Mucosa of gallbladder (tissue), 1 donor: ENCODE measurements at places on chromosomes 7 and 10.

DNA sequence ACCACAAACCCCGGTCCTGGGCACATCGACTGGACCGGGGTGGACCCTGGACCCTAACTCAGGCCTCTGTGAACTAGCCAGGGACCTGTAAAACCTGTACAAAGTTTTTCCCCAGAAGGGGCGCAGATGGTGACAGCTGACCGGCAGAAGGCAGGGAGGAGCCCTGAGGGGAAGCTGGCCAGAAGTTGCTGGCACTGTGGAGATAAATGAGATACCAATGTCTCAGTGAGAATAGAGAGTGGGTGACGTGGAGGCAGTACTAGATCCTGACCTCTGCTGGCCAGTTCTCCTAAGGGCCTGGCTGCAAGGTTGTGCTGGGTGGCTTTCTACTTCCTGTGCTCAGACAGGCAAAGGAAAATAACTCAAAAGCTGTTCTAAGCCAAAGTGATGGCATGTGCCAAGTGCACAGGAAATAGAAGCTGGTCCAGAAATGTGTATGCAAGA is 10.6 kb upstream of the TSPAN14 start:
- no peak for DNase-seq

DNA sequence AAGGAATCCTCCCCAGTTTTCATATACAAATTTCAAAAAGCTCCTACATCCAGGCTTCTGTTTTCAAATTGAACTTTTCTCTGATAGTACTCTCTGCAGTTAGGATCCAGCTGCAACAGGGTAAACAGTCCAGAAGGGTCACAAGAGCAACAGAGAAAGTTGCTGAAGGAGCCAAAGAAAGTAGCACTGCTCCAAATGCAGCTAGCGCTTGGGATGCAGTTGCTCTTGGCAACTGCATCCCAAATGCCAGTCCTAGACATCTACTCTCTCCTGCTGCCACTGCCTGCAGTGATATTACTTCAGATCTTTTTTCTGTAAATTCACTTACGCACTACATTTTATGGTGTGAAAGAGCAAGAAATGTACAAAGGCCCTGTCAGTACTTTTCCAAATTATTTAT is 14.6 kb downstream of the GPR37 start:
- no peak for DNase-seq

DNA sequence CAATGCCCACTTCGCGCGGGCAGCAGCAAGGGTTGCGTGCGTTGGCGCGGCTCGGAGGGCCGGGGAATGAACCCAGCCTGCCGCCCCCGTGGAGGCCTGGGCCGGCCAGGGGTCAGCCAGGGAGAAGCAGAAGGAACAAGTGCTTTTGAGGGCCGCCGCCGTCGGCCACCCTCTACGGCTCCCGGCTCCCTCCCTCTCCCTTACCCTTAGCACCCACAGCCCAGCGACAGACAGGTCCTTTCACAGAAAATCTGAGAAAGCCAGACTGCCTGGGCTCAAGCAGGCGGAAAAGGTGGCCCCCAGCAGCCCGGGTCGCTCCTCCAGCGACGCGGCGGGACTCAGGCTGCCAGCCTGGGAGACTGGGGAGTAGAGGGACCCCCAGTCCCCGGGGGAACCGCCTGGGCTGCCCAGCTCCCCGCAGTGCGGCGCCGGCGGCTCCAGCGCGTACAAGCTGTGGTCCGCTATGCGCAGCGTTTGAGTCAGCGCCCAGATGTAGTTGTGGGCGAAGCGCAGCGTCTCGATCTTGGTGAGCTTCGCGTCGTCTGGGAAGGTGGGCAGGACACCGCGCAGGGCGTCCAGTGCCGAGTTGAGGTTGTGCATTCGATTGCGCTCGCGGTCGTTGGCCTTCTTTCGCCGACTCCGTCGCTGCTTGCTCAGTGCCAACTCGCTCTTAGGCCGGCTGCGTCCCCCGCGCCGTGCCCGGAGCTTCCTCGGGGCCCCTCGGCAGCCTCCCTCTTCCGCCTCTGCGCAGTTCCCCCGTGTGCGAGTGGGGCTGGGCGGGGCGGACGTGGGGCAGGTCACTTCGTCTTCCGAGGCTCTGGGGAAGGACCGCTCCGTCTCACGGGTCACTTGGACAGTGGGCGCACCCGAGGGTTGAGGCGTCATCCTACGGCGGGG is 815 bp downstream of the NEUROG3 start:
- no peak for DNase-seq

- DNase-seq, result no peak
These were observed 337.0 kb downstream of the PTEN start for GRCh38 chr10:88200312-88201032.
